Muscle of leg (tissue), 16 donors: ENCODE measurements at places on chromosomes 3 and 15.

- no peak for DNase-seq
These were observed 37.2 kb upstream of the BLM start for GRCh38 chr15:90679959-90680358.

DNA sequence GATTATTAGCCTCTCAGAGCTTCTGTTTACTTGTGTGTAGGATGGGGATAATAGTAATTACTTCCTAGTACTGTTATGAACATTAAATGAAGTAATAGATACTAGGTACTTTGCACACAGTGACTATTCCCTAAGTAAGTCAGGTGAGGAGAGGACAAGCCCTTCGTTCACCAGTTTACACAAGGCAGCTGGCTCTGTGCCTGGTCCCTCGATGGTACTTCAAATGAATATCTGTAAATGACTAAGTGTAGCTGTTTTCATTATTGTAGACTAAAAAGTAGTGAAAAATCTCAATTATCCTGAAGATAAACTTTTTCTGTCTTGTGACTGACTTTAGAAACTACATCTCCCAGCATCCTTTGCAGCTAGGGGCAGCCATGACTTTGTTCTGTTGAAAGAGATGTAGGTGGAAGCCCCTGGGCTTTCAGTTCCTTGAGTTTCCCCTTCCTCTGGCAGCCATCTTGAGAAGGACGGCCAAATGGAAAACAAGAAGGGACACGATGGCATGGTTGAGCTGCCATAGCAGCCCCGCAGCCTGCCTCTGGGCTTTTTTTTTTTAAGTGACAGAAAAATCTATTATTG is 11.7 kb upstream of the WNT7A start:
- DNase-seq = no peak

DNA sequence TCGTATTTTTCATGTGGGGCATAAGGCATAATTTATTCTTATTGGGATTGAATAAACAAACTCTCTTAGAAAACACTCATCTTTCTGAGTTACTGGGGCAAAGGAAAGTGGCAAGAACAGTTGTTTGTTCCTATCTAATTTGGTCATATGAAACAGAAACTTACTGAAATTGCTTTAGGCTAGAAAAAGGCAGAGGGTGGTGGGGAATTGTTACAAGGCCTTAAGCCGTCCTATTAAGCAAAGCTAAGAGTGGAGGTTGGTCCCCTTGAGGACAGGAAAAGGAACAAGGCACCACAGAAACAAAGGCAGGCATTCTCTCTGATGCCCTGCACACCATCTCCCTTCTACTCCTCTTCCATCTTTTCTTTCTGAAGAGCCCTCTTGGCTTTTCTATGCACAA is 830.9 kb downstream of the EDEM1 start:
- DNase-seq = no peak

DNA sequence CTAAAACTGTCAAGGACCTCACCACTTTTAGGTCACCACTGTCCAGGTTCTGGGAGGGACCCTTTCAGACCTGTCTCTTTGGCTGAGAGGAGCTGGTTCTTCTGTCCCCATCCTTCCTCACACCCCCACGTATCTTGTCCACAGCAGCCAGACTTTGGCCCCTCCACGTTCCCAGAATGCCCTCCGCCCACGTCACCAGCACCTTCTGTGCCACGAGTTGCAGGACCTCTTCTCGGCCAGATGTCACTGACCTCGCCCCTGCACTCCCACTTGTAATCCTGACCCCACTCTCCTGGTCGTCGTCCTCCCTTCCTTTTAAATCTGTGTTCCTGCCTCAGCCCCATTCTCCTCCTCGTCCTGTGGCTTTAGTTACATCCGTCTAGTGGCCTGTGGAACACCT is 22.6 kb upstream of the SEC13 start:
- no peak for DNase-seq

DNA sequence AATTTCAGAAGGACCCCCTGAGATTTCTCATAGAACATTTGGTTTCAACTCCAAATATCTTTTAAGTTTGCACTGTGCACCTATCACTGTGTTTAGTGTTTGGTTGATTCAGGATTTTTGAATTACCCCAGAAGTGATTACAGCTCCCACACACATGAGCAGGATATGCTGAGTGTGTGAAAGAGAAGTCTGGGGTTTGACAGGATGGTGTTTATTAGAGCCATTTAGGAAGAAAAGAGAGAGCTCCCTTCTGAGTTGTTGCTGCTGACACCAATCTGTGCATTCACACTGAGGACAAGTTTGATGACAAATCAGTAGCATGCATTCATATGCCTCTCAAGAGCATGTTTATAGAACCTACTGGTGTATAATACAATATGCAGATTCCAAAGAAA is 118.1 kb downstream of the RPL22L1 start:
- no peak for DNase-seq

GRCh38 chr3:194082743-194083636 is 53.0 kb upstream of the HES1 start:
- DNase-seq = peak; percentile 96

GRCh38 chr15:77659350-77660321 is 26.9 kb upstream of the LINGO1 start:
- peak; percentile 50 for DNase-seq

GRCh38 chr3:174158674-174159073 is 700.5 kb upstream of the NAALADL2 start:
- DNase-seq = no peak

DNA sequence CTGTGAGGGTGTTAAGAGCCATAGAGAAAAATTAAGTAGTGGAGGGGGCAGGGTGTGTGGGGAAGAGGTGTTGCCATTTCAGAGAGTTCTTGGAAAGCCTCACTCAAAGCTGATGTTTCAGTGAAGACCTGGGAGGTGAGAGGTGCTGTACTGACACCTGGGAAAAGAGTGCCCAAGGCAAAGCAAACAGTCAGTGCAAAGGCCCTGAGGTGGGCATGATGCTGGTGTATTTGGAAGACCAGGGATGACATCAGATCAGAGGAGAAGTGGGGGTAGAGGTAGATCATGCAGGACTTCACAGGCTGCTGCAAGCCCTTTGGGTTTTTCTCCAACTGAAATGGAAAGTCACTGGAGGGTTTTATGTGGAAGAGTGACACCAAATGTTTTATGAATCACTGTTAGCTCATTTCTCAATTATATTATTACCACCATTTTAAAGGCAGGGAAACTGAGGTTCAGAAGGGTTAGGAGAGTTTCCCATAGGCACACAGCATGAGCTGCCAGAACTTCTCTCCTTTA is 42.8 kb upstream of the SMAD3 start:
- no peak for DNase-seq

- no peak for DNase-seq
These were observed 65.8 kb upstream of the OCA2 start for GRCh38 chr15:28164876-28165275.

DNA sequence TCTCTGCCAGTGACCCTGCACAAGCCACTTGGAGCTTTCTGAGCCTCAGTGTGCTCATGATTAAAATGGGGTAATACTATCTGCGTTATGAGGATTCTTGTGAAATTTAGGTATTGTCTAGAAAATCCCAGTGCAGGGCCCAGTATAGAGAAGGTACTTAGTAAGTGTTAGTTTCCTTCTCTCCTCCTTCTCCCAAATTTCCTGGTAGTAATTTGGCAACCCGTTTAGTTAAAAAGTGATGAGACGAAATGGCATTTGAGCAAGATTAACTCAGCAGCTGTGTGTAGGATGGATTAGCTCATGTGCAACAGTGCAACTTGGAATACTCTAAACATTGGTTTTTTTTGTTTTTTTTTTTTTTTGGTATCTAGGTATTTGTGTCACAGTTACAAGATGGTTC is 84.6 kb downstream of the SLCO3A1 start:
- no peak for DNase-seq

GRCh38 chr3:173045770-173046382 is 95.2 kb downstream of the SPATA16 start:
- DNase-seq = peak; percentile 18

GRCh38 chr3:54222316-54222715 is 100.0 kb downstream of the CACNA2D3 start:
- no peak for DNase-seq

- peak; percentile 47 for DNase-seq
These were observed 725 bp downstream of the SRP14 start for GRCh38 chr15:40038275-40038637.

GRCh38 chr3:41338276-41338675 is 139.0 kb downstream of the CTNNB1 start:
- DNase-seq = no peak

GRCh38 chr3:108408883-108409799 is 101.3 kb downstream of the MYH15 start:
- DNase-seq = no peak

GRCh38 chr15:74403588-74403919 is 30.2 kb downstream of the SEMA7A start:
- no peak for DNase-seq

DNA sequence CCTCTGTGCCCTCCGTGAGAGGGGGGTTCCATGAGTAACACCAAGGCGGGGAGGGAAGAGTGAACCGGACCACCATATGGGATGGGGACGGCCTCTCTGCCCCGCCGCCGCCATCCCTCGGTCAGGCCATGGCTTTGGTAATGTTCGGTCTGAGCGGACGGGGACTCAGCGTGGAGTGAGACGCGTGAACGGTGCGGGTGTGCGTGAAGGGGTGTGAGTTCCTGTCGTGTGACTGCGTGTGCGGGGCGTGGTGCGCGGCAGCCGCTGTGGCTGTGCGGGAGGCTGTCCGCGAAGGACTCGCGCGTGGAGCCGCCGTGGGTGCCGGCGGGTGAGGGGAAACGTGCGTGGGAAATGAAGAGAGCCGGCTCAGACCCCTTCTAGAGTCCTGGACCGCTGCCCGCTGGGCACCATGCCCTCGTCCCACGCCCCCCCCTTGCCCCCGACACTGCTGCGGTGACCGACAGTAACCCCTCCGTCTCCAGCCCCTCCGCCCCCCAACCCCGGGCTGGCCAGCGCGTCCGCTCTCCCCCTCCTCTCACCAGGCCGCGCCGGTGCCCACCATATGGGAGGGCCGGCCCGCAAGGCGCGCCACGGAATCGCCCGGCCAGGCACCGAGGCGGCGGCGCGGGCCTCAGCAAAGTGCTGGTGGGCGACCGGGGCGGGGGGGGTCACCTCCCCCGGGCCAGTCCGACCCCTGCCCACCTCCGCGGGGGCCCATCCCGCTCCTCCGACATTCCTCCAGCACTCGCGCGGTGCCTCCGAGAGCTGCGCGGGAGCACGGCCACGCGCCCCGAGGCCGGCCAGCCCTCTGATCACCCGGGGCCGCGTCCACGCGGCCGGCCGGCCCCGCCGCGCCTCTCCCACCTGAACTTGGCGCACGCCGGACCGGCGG is 589 bp downstream of the KLF15 start:
- DNase-seq = peak; percentile 37

GRCh38 chr15:58222679-58223078 is 84.5 kb downstream of the AQP9 start:
- no peak for DNase-seq

DNA sequence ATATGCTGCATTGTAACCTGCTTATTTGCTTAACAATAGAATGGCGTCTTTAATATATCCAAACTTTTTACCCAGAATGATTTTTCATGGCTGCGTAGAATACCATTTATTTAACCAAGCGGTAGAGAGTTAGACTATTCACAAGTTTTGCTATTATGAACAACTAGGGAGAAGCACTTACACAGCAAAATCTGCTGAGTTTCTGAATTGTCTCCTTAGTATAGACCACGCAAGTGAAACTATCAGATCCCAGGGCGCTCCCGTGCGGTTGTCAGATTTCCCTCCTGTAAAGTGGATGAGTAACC is 12.6 kb upstream of the ADPGK start:
- DNase-seq = no peak
